ENCODE measurements at places on chromosomes 3 and 15.

- no peak for DNase-seq
These were observed 37.3 kb upstream of the CACNA1D start for GRCh38 chr3:53457068-53457467.

DNA sequence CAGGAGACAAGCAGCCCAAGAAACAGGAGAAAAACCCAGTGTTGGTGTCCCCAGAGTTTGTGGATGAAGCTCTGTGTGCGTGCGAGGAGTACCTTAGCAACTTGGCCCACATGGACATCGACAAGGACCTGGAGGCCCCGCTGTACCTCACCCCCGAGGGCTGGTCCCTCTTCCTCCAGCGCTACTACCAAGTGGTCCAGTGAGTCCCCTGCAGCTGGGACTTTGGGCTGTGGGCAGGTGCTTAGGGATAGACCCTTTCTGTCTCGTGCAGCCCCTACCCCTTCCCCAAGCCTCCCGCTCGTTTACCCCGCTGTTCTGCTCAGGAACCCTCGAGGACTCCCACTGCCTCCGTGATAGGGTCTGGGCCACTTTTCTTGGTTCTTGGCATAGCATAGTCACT lies 10.5 kb downstream of the TTLL3 start:
- DNase-seq, result no peak

- no peak for DNase-seq
These were observed 31.5 kb downstream of the CLEC3B start for GRCh38 chr3:45057557-45057956.

GRCh38 chr15:31013863-31014607 lies 22.6 kb upstream of the MTMR10 start:
- no peak for DNase-seq

DNA sequence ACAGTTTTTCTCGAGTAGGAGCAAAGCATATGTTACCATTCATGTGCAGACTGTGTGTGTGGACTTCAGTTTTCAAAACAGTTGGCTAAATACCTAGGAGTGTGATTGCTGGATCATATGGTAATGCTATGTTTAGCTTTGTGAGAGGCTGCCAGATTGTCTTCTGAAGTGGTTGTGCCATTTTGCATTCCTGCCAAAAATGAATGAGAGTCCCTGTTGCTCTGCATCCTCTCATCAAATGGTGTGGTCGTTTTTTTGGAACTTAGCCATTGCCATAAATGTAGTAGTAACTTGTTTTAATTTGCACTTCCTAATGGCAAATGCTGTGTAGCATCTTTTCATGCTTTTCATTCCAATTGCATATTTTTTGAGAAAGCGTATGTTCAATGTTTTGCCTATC lies 77.2 kb upstream of the NDN start:
- no peak for DNase-seq

DNA sequence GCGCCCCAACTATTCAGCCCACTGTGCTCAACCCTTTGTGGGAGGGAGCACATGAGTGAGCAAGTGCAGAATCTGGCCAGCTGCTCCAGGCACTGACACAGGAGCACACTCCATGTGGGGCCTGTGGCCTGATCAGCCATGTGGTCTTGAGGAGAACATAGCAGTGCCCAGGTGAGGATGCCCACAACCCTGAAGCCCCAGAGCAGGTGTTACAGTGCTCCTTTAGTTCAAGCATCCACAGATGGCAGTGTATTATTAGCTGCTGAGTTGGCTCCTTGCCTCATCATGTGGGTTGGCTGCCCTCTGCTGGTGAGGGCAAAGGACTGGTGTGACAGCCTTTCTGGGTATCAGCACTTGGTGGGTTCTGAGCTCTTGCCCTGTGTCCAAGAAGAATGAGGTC lies 1588.2 kb downstream of the SI start:
- peak; percentile 15 for DNase-seq

GRCh38 chr3:195813916-195814640 lies 2.3 kb upstream of the MUC4 start:
- DNase-seq, result no peak

- no peak for DNase-seq
These were observed 87.5 kb downstream of the GAP43 start for GRCh38 chr3:115710799-115711198.

- no peak for DNase-seq
These were observed 67.8 kb upstream of the CDAN1 start for GRCh38 chr15:42804739-42805138.

GRCh38 chr3:187044867-187045552 lies 94.3 kb downstream of the RPL39L start:
- DNase-seq, result no peak

- no peak for DNase-seq
These were observed 49.4 kb upstream of the FMN1 start for GRCh38 chr15:33243869-33244268.

GRCh38 chr3:62837145-62837787 lies 38.0 kb downstream of the CADPS start:
- DNase-seq, result no peak

- DNase-seq, result no peak
These were observed 170.9 kb downstream of the ERC2 start for GRCh38 chr3:56297281-56297840.

DNA sequence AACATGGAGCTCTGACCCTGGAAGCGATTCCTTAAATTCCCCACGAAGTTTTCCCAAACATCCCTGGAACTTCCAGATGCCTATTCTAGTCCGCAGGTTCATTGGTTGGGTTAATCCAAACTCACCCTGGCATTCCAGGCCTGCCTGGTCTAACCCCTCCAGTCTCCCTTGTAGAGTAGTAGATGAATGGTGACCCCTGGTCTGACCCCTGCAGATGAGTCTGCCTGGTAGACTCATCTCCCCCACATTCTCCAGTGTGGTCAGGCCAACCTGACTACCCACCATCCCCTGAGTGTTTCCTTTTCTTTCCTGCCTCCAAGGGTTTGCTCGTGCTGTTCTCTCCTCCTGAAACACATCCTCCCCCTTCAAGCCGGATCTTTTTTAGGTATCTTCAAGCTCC lies 10.8 kb upstream of the HRH1 start:
- DNase-seq, result no peak
